Keratinocyte (primary cell): ENCODE measurements at places on chromosomes 16 and 17. TPM values are rescaled to one million over a fixed set of nuclear protein-coding genes. Genes with fewer than 3 reads are reported as not detected.

- no peak overlapping the region for H3K27ac ChIP-seq
- no peak overlapping the region for H3K4me3 ChIP-seq
- H3K36me3 ChIP-seq: peaks cover 3% of the 10 kb centered on the region
These were observed 36.9 kb downstream of the ERN1 start for GRCh38 chr17:64092952-64093451.

GRCh38 chr17:83173914-83174361 lies 94.5 kb downstream of the METRNL start:
- no peaks in the 10 kb centered on the region for H3K36me3 ChIP-seq
- no peaks in the 10 kb centered on the region for H3K4me1 ChIP-seq
- no peak overlapping the region for H3K27ac ChIP-seq
- no peak for DNase-seq
- H3K27me3 ChIP-seq: peaks cover 22% of the 10 kb centered on the region
- H3K4me3 ChIP-seq: no peak overlapping the region

DNA sequence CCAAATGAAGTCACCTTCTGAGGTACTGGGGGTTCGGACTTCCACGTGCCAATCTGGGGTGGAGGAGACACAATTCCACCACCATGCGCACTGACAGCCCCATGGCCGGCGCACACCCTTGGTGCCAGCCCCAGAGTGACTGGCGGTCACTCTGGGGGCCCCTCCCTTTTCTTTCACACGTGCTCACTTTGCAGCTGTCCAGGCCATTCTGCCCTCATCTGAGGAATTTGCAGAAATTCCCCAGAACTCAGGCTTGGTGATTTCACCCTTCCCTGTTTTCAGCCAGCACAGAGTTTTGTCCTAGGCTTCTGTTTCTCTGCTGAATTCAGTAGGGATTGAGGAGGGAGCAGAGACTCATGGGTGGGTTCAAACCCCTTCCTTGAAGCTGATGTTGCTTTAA lies 54.8 kb downstream of the CDRT4 start:
- no peak overlapping the region for H3K4me3 ChIP-seq
- no peaks in the 10 kb centered on the region for H3K36me3 ChIP-seq
- H3K27ac ChIP-seq: no peak overlapping the region
- H3K27me3 ChIP-seq: no peaks in the 10 kb centered on the region
- peaks cover 18% of the 10 kb centered on the region for H3K4me1 ChIP-seq

DNA sequence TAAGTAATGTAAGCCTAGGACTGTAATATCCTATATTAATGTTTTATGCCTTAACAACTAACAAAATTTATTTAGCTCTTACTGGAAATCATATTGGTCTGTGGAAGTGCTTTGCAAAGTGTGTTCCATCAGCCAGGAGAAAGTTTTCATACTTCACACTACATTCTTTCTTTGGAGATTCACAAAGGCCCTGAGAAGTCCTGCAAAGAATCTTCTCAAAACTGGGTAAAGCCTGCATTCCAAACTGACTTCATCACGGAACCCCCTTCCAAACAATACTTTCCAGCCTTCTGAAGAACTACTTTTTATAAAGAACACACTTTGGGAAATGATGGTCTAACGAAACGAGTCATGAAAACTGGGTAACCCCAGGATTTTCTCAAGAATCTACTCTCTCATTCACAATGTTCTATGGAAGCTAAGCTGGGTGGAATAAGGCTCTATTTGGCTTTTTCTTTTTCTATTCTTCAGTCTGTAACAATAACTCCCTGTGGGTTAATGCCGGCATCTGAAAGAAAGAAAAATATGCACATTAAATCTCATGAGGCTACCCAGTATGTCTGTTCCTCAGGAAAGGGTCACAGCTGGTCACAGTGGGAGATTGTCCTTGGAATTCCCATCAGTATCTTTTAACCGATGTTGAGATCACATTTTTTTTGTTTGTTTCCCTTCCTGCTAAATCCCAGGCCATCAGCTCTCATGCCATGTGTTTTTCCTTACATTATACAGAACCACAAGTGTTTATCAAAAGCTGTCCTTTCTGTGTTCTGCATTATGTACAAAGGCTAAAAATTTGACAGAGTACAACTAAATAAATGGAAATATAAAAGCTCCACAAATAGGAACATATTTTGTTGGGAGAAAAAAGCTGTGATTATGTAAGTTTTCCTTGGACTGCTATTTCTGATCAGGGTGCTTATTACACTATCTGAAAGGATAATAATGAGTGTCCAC lies 12.8 kb upstream of the AKAP1 start:
- peaks cover 4% of the 10 kb centered on the region for H3K4me1 ChIP-seq
- DNase-seq: no peak
- H3K27me3 ChIP-seq: no peaks in the 10 kb centered on the region
- H3K27ac ChIP-seq: no peak overlapping the region

GRCh38 chr16:85019659-85020245 lies 7.8 kb upstream of the KIAA0513 start:
- H3K4me3 ChIP-seq: no peak overlapping the region
- no peaks in the 10 kb centered on the region for H3K36me3 ChIP-seq
- no peak for DNase-seq
- peaks cover 4% of the 10 kb centered on the region for H3K4me1 ChIP-seq
- H3K27ac ChIP-seq: no peak overlapping the region
- H3K27me3 ChIP-seq: no peaks in the 10 kb centered on the region

- no peak for DNase-seq
- H3K27ac ChIP-seq: peak overlapping the region; percentile 62
- peaks cover 15% of the 10 kb centered on the region for H3K36me3 ChIP-seq
- H3K4me1 ChIP-seq: peaks cover 14% of the 10 kb centered on the region
These were observed 50.5 kb upstream of the ZNF750 start for GRCh38 chr17:82890339-82890730.

DNA sequence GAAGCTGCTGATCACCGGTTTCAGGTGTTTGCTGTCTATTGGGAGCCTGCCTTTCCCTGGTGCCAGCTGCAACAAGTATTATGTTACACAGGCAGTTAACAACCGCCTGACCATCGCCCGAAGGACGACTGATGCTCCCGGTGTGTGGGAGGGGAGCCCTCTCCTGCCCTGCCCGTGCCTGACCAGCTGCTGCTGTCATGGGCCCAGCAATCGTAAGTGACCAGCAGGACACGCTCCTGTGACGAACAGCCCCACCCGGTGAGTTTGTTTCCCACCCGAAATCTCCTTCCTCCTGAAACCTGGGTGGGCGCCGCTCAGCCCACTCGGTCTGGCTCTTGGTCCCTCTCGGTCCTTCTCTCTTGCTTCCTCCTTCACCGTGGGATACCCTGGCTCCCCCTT lies 17.9 kb upstream of the UBE2I start:
- peaks cover 6% of the 10 kb centered on the region for H3K4me1 ChIP-seq
- DNase-seq: no peak
- no peak overlapping the region for H3K27ac ChIP-seq
- H3K27me3 ChIP-seq: peaks cover 52% of the 10 kb centered on the region
- no peak overlapping the region for H3K4me3 ChIP-seq

GRCh38 chr16:9302072-9302471 lies 210.6 kb downstream of the HAPSTR1 start:
- H3K36me3 ChIP-seq: no peaks in the 10 kb centered on the region
- no peaks in the 10 kb centered on the region for H3K27me3 ChIP-seq
- no peak overlapping the region for H3K4me3 ChIP-seq
- no peak for DNase-seq
- no peaks in the 10 kb centered on the region for H3K4me1 ChIP-seq

DNA sequence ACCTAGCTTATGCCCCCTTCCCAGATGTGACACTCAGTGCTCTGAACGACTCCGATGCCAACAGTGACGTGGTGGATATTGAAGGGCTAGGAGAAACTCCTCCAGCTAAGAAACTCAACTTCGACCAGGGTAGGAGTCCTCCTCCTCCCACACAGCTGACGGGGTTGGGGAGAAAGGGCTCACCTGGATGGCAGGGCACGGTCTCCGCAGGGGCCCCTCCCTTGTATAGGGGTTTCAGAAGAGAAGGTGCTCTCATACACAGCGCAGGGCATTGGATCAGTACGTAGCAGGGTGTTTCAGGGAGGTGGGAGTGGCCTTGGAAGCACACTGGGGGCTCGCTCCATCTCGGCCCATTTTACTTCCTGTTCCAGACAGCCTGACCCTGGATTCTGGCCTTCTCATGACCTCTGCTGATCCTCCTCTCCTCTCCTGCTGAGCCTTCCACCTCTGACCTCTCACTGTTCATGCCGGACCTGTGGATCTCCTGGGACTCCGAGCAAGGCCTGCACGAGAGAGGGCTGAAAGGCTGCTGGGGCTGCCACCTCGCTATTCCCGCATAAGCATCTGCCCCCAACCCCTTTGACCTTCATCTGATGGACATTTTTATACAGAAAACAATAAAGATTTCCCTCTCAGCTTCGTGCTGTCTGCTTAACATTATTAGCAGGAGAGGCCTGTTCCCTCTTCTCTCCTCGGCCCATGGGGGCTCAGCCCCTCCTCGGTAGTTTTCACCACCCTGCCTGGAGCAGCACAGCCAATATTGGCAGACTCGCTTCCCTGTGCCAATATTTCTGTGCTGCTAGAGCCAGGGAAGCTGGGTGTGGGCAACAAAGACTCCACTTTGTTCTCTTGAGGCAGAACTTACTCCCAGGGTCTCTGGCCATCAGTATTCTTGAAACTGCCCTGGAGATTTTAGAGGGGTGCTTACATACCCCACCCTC lies 4.7 kb downstream of the RNASEK start:
- peaks cover 6% of the 10 kb centered on the region for H3K36me3 ChIP-seq
- no peak overlapping the region for H3K27ac ChIP-seq
- no peak for DNase-seq
- peaks cover 19% of the 10 kb centered on the region for H3K4me1 ChIP-seq

DNA sequence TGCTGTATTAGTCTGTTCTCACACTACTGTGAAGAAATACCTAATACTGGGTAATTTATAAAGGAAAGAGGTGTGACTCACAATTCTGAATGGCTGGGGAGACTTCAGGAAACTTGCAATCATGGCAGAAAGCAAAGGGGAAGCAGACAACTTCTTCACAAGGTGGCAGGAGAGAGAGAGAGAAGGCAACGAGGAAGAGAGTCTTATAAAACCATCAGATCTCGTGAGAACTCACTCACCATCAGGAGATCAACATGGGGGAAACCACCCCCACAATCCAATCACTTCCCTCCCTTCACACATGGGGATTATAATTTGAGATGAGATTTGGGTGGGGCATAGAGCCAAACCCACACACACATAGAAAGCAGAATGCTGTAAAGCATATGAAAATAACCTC lies 896.2 kb downstream of the CDH11 start:
- DNase-seq: no peak
- H3K27me3 ChIP-seq: no peaks in the 10 kb centered on the region
- no peaks in the 10 kb centered on the region for H3K36me3 ChIP-seq
- H3K27ac ChIP-seq: no peak overlapping the region

DNA sequence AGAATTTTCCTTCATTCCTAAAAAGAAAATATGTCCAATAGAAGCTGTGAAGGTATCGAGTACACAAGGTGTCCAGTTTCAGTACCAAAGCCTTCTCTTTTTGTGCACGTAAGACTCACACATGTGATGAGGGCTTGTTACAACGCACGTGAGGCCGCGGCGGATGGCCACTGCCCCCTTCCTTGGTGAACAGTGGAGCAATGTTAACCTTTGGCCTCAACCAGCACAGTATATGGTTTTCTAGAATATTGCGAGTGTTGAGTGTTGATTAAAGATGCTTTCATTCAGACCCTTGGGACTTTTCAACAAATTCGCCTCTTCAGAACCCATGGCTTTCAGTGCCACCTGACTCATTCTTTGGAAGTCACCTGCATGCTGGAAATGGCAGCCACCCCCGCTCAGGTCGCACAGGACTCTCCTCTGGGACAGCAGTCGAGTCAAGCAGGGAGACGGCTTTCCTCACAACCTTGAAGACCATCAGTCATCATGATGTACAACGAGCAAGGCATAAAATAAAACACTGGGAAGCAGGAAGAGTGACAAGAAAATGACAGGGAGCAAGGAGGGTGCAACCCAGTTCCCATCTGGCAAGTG lies 14.5 kb downstream of the MAP1LC3B start:
- no peak overlapping the region for H3K27ac ChIP-seq
- DNase-seq: no peak
- no peaks in the 10 kb centered on the region for H3K4me1 ChIP-seq

GRCh38 chr16:12672986-12673385 lies 130.7 kb downstream of the CPPED1 start:
- no peak for DNase-seq
- no peaks in the 10 kb centered on the region for H3K4me1 ChIP-seq

DNA sequence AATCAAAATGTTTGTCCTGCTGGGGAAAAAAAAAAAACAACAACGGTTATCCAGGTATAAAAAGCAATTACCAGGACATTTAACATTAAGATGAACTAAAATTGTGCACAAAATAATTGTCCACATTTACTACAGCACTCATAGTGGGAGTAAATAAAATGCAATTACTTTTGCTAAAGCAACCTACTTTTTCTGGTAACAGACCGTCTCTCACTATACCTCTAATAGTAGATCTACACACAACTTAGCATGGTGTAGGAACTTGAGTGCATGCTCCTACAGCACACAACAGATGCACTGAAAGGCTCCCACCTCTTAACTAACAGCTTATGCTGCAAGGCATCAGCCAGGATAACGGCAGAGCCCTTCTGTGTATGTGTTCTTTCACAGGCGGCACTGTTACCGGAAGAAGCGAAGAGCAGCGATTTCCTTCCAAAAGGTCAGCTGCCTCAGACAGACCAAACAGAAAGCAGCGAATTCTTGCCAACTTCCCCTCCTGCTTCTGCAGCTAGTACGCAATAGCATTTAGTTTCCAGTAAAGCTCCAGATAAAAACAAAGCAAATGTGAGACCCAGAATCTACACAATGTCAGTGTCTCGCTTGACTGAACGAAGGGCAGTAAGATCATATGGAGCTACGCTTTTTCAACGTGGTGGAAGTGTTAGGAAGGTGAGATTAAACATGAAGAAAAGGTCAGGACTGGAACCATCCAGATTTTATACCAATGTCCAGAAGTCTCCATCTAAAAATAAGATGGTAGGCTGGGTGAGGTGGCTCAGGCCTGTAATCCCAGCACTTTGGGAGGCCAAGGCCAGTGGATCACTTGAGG lies 27.6 kb downstream of the STAT5B start:
- no peak overlapping the region for H3K4me3 ChIP-seq
- H3K27me3 ChIP-seq: no peaks in the 10 kb centered on the region

DNA sequence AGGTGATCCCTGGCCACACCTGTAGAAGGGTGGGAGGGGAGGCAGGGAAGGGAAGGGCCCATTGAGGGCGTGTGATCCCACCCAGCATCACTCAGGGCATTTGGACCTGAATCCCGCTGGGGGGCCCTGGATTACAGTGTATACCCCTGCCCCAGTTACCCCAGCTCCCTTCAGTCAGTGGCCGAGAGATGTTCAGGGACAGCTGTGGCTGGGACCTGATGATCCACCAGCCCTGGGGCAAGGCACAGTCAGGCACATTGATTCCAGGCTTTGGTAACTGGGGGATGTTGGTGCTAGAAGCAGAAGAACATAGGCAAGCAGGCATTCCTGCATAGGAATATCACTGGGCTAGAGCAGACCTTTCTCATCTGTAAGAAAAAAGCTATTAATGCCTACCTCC lies 170.3 kb downstream of the FOXL1 start:
- H3K4me1 ChIP-seq: peaks cover 25% of the 10 kb centered on the region
- H3K36me3 ChIP-seq: no peaks in the 10 kb centered on the region
- no peak overlapping the region for H3K27ac ChIP-seq

The RNF112 gene
- 0.05 to 0.13 TPM in 2 of 3 replicates, not detected in the other for polyA plus RNA-seq

The HSF5 gene
- 0.01 TPM in 1 of 3 replicates, not detected in the others for polyA plus RNA-seq

The HBA2 gene
- 0.26 TPM in 1 of 3 replicates, not detected in the others for polyA plus RNA-seq
